ENCODE measurements at places on chromosomes 12 and 14. TPM values are rescaled to one million over a fixed set of nuclear protein-coding genes. Genes with fewer than 3 reads are reported as not detected.

Gene CTDSP2
- total RNA-seq = 64.8 TPM

Gene CACNA2D4
- total RNA-seq = 0.97 TPM

GRCh38 chr14:60220084-60220483 lies 28.9 kb upstream of the PPM1A start:
- no peak for DNase-seq

- peak; percentile 75 for DNase-seq
Observed at GRCh38 chr12:76586764-76587395, 27.3 kb upstream of the OSBPL8 start.

DNA sequence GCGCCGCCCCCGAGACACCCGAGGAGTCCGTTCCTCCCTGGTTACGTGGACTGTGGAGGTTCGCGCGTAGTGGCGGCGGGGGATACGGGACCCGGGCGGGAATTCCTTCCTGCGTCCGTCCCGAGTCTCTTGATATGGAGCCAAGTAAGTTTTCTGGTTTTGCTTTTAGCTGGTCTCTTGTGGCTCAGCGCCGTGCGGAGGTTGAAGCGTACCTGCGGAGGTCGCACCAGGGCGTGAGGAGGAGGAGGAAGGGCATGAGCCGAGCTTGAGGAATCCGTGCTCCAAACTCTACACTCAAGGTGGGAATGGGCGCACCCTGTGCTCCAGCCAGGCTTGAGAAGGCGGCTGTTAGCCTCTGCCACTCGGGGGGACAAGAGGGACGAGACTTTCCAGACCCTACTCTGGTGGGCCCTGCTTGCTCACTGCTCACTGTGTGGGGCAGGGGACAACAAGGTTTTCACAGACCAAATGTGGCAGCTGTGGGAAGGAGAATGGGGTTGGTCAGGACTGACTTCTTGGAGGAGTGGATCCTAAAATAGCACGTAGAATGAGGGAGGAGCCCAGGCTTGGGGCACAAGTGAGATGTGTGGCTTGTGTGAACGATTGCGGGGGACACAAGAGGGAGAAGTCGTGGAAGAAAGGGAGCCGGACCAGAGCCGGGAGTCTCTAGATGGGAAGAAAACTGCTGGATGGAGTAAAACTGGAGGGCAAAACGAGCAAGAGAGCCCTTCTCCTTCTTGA lies 577 bp downstream of the ATG101 start:
- peak; percentile 44 for DNase-seq

GRCh38 chr14:22794551-22794951 lies 20.7 kb downstream of the SLC7A7 start:
- DNase-seq = no peak

- no peak for DNase-seq
Observed at GRCh38 chr12:67356380-67356774, 87.2 kb downstream of the CAND1 start.

- no peak for DNase-seq
Observed at GRCh38 chr12:22190-22529, 44.4 kb upstream of the IQSEC3 start.

DNA sequence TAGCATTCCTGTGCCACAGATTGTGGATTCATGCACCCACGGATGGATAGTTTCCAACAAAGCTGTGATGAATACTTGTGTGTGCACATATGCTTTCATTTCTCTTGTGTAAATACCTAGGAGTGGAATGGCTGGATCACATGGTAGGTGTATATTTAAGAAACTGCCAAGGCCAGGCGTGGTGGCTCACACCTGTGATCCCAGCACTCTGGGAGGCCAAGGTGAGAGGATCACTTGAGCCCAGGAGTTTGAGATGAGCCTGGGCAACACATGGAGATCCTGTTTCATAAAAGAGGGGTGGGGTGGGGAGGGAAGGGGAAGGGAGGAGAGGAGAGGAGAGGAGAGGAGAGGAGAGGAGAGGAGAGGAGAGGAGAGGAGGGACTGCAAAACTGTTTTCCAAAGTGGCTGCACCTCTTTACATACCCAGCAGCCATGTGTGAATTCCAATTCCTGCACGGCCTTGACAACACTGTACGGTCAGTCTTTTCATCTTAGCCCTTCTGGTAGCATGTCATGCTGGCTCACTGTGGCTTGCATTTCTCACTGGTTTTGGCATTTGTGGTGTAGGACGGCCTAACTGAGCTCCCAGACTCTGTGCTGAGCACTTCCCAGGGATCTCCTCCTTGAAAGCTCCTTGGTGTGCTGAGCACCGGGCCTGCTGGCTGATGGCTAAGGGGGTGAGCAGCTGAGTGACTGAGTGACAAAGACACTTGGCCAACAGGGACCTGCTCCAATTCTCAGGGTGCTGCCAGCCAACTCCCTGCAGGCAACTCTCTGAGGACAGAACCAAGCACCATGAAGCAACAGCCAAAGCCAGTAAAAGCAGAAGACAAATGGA lies 27.9 kb downstream of the SYNE3 start:
- no peak for DNase-seq

DNA sequence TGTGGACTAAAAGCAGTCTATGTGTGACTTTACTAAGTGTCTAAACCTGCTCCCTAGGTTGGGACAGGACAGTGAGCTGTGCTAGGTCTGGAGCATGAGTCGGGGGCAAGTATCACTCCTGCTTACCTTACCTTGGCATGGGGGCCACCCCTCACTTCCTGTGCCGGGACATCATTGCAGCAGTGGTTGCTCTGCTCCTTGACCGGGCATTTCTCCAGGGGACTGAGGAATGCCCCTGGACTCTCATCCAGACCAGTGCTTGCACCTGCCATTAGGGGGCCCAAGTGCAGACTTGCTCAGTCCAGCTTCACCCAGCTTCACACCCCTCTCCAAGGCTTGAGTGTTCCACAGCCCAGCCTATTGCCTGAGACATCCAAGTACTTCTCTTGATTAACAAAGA lies 84.7 kb upstream of the NELL2 start:
- DNase-seq = no peak

All from fibroblast of villous mesenchyme (primary cell).